ENCODE measurements at places on chromosomes 12 and 14.
A peak's percentile ranks its signal among the peaks of the same experiment; 100 is the strongest.

DNA sequence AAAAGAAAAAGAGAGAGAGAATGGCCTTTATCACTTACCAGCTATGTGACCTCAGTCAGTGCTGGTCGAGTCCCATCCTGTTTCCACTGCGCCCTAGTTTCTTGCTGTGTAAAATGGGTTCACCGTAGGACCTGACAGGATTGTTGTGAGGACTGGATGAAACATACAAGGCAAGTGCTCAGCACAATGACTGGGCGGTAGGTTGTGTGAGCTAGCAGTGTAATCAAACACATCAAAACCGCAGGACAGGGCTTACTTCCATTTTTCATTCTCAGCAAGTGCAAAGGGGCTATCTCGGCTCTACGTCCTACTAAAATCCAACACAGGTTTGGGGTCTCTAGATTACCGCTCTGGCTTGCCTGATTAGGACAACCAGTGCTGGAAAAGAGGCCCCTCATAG is 36.4 kb upstream of the ATXN2 start:
- no peak for DNase-seq

DNA sequence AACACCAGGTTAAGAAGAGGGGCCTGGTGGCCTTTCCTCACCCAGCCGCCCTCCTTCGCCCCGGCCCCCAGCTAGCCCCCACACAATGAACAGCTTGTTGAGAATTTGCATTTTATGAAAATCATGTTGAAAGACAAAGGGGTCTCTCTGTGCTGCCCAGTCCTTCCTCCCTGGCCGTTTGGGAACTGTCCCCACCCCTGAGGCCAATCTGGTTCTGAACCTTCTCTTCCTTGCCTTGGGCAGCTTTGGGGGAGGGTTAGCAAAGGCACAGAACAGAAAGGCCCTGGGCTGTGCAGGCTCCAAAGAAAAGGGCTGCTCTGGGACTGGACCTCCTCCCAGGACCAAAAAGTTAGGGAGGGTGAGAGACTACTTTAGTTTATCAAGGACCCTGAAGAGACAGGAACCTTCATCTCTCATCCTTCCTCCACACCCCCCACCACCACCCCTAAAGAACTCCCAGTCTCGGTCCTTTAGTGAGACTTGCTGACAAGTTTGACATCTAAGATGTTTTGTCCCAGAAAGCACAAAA is 1.3 kb downstream of the TAMALIN start:
- DNase-seq = no peak

- peak; percentile 3 for DNase-seq
Observed at GRCh38 chr14:37172024-37172869, at the start of gene SLC25A21. Gene SLC25A21, minus strand, starts transcription at chr14:37172606.

GRCh38 chr12:28223858-28224257 is 33.6 kb downstream of the CCDC91 start:
- peak; percentile 75 for DNase-seq

DNA sequence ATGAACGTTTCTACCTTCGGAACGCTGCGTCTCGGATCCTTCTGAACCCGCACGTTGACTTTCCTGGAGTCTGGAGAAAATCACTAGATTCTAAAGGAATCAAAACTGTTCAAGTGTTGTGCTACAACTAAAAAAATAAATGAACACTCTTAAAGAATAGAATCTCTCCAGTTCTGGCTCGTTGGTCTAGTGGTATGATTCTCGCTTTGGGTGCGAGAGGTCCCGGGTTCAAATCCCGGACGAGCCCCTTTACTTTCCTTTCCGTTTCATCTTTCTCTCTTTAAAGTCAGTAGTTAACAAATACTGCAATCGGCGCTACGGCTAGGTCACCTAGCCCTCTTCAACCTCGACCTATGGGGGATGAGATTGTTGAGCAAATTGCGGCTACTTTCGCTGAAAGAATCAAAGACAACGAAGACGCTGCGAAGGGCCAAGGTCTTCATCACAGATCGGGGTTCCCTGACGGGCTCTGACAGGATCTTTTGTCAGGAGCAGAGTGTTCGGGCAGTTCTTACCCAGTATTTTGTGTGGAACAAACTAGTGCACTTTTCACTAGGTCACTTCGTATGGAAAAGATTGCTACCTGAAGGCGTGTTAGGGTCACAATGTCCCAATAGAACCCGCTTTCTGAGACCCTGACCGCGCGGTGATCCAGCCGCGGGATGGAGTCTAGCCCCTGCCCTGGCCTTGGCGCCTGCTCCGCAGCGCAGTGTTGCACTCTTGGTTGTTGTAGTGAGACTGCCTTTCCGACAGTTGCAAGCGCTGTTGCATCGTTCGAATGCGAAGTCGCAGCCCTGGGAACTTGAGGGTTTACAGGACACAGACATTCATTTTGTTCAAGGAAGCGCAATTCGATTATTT is 8.4 kb downstream of the OR6S1 start:
- peak; percentile 92 for DNase-seq

DNA sequence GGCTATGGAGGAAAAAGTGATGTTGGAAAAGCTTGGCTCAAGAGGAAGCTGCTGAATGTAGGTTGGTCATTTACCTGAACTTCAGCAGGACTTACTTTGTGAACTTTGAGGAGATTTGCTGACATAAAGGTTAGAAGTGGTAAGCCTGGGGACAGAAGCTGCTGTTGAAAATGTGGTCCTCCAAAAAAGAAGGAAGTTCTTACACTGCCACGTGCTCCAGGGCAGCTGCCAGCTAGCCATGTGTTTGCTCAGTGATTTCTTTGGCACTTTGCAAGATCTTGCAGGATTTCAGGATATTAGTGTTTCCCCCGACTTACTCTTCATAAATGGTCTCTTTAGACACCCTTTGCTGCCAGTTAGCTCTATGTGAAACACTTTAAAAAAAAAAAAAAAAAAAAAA is 14.8 kb upstream of the DYRK2 start:
- DNase-seq = no peak

Data from activated CD4-positive, alpha-beta T cell treated with anti-CD3 and anti-CD28 coated beads, Interleukin-10, Interleukin-2, amounts not matched to agents 100 ng/mL and 50 ng/mL, durations not matched to agents 16 hours and 8 hours (primary cell).